ENCODE measurements at places on chromosomes 4 and X. TPM values are rescaled to one million over a fixed set of nuclear protein-coding genes. Genes with fewer than 3 reads are reported as not detected.

Gene SH2D1A
- total RNA-seq, result 47.7 TPM

Gene INTU
- 0.14 TPM for total RNA-seq

Gene GABRB1
- not detected for total RNA-seq

Gene NONO
- total RNA-seq, result 529 TPM

Gene CPLX1
- 0.86 TPM for total RNA-seq

Gene GAGE12J
- total RNA-seq, result not detected

Gene CCDC110
- total RNA-seq, result not detected

Gene GRXCR1
- not detected for total RNA-seq

Gene PPARGC1A
- total RNA-seq, result not detected

Gene BGN
- not detected for total RNA-seq
